Activated T-cell treated with anti-CD3 and anti-CD28 coated beads, Interleukin-2, amount 50 U/mL, for 24 hours (primary cell): ENCODE measurements at places on chromosomes 2 and 18.
A peak's percentile ranks its signal among the peaks of the same experiment; 100 is the strongest.

DNA sequence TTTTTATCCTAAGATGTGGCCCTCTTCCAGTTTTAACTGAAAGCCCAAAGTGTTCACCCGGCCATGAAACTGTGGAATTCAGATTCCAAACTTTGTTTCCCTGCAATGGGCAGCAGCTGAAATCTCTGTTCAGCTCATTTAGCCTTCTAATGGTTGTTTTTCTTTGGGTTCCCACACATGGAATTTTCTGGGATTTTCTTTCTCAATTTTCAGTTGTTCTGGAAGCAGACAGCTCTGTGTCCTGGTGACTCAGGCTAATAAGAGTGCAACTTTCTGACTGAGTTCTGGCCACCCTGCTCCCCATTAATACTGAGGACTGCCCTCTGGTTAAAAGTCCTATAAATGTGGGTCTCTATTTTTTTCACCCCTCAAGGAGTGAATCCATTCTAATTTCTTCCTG is 78.5 kb downstream of the PMS1 start:
- no peak for DNase-seq

GRCh38 chr2:88110830-88111229 is 17.0 kb downstream of the FABP1 start:
- DNase-seq = no peak

GRCh38 chr2:240825476-240825875 is 5.5 kb upstream of the KIF1A start:
- DNase-seq = no peak

DNA sequence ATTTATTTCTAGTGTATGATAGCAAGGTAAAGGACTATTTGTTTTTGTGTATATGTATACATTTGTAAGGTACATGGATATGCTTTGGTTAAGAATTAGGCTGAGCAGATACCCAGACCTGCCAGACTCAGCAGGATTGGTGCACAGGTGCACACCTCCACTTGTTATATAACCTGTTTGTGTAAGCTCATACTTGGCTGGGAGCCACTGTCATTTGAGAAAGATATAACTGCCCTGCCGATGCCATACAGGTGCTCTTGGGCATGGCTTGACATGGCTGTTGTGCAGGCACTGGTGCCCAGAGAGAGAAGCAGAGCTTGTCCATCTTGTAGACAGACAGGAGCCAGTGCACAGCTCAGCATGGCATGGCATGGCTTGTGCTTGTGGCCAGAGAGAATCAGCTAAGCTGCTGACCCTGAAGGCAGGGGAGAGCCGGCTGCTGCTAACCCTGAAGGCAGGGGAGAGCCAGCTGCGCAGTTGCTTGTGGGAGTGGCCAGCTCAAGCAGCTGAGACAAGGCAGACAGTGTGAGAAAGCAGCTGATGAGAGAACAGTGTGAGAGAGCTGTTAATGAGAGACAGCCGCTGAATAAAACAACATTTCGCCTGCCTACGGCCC is 136.5 kb downstream of the RNF144A start:
- DNase-seq = no peak

DNA sequence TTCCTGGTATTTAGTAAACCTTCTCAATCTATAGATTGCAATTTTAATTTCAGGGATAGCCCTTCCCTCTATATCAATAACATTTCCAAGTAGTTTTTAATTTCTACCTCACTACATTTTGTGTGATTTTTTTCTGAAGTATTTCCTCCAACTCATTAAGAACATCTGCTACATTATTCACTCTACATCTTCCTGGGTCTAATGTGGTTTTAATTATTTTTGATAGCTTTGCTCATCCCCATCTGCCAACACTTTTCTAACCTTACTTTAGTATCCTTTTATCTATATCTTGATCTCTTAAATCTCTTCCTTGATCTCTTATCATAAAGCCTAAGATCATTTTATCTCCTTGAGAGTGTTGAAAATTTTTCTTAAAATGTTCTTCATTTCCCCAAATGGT is 278.3 kb upstream of the CYP26B1 start:
- no peak for DNase-seq

GRCh38 chr2:11719230-11719977 is 27.0 kb upstream of the LPIN1 start:
- DNase-seq = no peak

- no peak for DNase-seq
Observed at GRCh38 chr2:1793001-1793867, 48.9 kb upstream of the PXDN start.

DNA sequence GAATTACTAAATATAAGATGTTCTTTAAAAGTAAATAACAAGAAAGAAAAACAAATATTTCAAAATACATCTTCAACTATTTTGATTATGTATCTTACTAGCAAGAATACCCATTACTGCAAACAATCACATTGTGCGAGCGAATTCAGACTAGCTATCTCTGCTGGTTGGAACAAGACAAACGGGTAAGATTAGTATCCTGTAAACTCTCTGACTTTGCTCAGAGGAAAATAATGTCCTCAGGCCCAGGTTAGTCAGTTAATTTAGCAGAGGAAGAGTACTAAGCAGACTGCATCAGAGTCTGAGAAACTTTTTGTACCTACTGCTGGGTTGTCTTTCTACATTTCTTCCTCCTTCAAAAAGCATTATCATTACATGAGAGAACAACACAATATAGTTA is 50.4 kb upstream of the MCM6 start:
- DNase-seq = no peak

DNA sequence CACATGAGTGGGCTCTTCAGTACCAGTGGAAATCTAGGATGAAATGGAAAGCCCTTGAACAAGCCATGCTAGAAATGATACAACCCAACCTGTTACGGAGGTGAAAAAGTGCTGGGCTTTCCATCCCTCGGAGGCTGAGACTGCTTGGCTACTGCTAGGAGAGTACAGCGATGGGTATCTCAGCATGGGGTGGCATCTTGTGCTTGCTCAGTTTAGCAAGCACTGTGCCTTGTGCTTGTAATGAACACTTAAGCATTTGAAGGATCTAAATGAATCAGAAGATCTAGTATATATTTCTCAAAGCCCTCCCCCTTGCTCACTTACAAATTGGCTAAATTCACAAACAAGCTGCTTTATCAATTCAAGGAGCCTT is 44.3 kb upstream of the EHBP1 start:
- no peak for DNase-seq

GRCh38 chr2:1676091-1676912 is 68.0 kb downstream of the PXDN start:
- no peak for DNase-seq

- no peak for DNase-seq
Observed at GRCh38 chr2:116585669-116586327, 1228.7 kb upstream of the DDX18 start.

DNA sequence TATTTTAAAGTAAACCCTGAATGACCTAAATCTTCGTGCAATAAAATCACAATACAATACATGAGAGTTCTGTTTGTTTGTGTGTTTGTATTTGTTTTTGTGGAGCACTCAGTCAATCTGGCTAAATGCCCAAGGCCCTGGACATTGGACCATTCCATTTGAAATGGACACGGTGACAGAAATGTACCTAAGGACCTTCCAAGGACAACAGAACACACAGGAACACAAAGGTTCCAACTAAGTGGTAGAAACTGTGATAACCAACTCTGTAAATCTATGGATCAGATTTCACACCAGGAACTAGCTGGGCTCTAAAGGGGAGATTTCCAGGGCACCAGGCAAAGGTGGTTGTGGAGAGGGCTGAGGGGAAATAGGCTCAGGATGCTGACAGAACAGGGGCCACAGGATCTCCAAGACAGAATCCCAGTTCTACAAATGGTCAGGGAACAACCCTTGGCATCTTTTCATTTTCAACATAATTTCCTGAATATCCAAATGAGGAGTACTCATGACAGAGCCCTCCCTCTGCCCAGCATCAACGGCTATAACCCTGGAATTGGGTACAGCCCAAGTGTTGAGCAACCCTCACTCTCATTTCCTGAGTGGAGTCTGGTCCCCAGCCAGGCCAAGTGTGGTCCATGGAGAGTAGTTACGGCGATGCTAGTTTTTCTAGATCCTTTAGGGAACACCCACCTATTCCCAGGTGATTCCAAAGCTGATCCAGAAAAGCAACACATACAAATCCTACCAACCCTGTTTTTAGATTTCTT is 78.4 kb downstream of the NCKAP5 start:
- no peak for DNase-seq

- DNase-seq = no peak
Observed at GRCh38 chr18:45253056-45253565, 362.2 kb upstream of the SLC14A2 start.

DNA sequence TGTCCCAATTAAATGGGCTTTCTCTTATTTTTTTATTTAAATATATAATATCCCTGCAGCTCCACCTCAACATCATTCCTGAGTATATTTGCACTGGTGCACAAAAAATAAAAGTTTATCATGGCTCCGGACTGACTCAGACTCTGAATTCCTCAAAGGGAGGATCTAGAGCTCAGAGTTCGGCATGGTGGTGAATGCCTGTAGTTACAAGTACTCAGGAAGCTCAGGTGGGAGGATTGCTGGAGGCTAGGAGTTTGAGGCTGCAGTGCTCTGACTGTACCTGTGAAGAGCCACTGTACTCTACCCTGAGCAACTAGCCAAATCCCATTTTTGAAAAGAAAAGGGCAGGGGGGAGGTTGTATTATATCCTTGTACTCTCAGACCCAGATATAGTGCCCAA is 52.8 kb upstream of the NRXN1 start:
- no peak for DNase-seq

DNA sequence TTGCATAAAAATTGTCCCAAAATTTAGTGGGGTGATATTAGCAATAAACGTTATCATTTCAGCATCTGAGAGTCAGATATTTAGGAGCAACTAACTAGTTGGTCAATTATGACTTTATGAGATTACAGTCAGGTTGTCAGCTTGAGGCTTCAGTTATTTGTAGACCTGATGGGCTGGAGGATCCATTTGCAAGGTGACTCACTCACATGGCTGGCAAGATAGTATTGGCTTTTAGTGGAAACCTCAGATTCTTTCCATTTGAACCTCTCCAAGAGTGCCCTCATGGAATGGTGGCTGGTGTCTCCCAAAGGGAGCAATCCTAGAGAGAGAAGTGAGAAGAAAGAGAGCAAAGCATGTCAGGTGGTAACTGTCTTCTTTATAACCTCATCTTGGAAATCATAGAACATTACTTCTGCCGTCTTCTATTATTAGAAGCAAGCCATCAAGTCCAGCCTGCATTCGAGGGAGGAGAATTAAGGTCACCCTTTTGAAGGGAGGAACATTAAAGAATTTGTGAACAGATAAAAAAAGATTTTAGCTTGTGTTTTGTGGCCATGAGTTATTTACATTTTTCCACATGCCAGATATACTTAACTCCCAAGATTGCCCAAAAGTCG is 92.5 kb downstream of the HAUS1 start:
- DNase-seq = no peak

DNA sequence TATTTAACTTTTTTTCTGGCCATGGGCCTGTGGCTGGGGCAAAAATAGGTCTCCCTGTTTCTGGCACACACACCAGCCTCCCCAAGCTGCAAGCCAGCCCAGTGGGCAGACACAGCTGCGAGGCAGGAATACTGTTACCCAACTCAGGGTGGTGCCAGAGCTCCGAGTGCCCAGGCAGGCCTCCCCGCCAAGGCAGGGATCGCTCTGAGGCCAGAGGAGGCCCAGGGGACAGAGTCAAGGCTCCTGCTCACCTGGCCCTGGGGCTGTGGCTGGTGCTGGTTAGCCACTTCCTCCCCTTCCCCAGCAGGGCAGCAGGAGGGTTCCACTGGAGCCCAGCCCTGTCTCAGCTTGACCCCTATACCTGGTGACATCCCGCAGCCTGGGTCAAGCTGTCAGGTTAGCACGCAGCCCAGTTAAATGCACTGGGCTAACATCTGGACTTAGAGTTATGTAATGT is 67.1 kb upstream of the EPAS1 start:
- peak; percentile 39 for DNase-seq

- no peak for DNase-seq
Observed at GRCh38 chr2:118179445-118179844, 91.2 kb downstream of the INSIG2 start.

- peak; percentile 78 for DNase-seq
Observed at GRCh38 chr2:26846334-26847306, 1.3 kb upstream of the DPYSL5 start.

DNA sequence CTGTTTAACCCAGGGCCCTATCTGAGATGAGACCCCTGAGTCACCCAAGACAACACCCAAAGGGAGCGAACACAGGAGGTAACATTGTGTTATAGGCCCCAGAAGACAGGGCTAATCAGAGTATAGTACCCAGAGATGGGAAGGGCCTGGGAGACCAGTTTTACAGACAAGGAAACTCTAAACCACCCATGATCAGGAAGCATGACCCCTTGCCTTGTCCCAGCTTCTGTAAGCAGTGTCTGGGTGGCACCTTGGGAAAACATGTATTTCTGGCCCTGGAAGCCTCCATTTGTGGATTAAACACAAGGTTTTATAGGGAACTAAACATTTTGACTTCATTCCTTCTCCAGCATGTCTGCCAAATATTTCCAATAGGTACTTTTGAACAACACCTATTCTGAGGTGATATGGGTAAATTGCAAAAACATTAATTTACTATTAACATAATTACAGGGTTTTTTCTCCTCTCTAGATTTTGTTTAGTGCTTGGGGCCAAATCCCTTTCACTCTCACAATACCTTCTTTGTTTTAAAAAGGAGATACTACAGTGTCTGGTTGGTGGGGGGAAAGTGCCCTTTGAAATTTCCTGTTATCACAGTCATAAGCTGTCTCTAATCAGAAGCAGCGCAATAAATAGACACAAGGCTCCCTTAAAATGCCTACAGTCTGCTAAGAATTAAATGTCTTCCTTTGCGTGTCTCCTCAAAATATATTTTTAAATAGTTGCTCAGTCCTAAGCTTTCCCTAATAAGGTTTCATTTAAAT is 341.1 kb downstream of the BCL11A start:
- DNase-seq = no peak

- DNase-seq = no peak
Observed at GRCh38 chr2:69637923-69638322, 5.6 kb downstream of the AAK1 start.

- no peak for DNase-seq
Observed at GRCh38 chr2:55148269-55148668, 83.8 kb downstream of the CLHC1 start.

DNA sequence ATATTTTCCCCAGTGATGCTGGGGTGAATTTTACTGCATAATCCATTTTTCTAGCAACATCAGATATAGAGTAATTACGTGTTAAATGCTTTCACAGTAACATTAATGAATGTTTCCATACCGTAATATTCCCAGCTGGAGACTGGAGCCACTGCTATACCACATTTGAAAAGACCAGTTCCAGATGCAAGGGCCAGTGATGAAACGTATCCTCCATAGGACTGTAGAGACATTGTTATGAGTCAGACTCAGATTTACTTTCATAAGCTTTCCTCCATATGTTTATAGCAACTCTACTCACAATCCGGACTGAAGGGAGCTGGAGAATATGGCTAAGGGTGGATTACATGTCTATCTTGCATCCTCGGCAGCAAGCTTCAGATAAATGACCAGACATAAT is 22.7 kb upstream of the GCG start:
- DNase-seq = no peak
